ENCODE measurements at places on chromosomes 12 and 14.

DNA sequence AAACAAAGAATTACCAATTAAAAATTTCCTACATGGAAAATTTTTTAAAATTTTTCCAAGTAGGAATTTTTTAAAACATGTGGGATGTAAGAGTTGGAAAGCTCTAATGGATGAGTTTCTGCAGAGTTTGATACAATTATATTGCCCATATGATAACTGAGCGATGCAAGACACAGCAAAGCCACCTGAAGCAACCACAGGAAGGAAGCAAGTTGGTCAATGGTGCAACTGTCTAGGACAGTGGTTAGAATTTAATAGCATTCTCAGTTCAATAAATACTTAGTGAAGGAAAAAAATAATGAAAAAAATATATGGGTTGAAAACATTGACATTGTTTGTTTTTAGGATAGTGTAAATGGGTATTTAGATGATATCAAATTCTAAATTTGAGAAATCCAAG, 178.6 kb upstream of the GARIN2 start:
- no peak for DNase-seq

DNA sequence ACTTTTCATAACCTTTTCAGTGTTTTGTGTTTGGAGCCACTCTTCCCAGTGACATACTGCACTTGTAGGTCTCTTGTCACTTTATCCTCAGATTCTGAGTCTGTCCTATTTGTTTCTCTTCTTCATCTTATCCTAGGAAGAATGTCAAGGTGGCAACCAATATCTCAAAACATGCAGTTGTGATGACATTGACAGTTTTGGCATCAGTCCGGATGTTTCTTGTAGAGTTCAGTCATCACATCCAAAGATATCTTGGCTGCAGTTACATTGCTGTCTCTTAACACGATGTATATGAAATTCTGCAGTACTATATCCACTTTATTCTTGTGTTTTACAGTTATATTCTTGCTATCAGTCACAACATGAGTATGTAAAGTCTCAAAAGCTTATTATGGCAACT, 6.4 kb downstream of the ADIPOR2 start:
- no peak for DNase-seq

- DNase-seq = peak; percentile 32
Observed at GRCh38 chr12:96194971-96195844, 1.0 kb downstream of the ELK3 start.

DNA sequence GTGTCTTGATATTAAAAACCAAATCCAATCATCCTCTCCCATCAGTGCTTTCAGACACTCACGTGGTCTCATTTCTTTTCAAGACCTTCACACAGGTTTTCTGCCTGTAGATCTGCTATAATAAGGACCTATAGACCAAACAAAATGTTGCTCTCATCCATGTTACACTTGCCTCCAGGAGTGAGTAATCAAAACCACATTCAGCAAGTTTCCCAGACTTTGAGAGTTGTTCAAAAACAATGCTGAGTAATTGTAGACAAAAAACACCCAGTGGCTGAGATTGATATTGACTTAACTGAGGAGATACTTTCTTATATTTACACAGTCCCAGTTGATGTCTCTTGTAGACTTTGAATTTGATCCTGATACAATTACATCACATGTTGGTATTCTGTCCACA, 383.1 kb downstream of the TMEM132D start:
- DNase-seq = no peak

DNA sequence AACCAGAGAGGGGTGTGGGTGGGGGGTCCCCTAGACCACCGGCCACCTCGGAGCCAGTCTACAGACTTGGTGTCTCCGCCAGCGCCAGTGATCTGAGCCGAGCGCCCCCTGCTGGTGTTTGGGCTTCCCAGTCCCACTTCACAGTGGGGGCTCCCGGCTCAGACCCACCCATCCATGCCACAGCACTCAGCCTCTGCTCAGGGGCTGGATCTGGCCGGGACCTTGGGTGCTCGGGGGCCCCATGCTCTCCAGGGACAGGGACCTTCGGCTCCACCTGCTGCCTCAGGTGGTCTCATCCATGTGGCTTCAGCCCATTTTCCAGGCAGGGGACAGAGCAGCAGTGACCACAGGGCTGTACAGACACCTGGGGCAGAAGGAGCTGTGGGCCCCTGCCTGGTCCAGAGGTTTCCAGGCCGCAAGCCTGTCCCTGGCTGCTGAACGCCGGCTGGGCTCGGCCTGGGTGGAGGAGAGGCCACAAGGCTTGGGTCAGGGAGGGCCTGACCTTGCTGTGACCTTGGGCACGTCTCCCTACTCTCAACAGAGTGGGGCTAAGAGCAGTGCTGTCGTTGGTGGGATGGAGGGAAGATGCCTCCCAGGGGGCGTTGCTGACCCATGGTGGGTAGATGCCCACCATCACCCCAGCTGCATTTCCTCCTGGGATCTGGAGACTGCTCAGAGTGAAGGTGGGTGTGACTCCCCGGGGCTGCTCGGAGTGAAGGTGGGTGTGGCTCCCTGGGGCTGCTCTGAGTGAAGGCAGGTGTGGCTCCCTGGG, 86.3 kb downstream of the KIF26A start:
- DNase-seq = peak; percentile 59

DNA sequence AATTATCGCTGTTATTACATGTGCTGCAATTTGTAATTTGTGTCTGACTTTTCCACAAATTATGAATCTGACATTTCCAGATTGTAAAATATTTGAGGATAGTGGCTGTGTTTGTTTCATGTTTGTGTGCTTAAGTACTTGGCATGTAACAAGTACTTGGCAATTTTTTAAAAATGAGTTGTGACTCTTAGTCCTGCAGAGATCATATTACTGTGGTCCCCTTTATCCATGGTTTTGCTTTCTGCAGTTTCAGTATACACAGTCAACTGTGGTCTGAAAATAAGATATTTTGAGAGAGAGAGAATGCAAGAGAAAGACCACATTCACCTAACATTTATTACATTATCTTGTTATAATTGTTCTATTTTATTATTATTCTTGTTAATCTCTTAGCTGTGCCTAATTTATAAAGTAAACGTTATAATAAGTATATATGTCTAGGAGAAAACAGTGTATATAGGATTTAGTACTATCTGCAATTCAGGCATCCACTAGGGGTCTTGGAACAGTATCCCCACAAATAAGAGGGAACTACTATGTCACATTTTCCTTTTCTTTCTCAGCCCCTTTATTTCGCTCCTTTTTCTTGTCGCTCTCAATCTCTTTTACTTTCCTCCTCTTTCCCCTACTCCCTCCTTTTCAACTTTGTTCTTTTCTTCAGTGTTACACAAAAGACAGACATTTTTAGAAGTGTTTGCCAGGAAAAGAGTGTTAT, 176.1 kb downstream of the FUT8 start:
- DNase-seq = no peak

DNA sequence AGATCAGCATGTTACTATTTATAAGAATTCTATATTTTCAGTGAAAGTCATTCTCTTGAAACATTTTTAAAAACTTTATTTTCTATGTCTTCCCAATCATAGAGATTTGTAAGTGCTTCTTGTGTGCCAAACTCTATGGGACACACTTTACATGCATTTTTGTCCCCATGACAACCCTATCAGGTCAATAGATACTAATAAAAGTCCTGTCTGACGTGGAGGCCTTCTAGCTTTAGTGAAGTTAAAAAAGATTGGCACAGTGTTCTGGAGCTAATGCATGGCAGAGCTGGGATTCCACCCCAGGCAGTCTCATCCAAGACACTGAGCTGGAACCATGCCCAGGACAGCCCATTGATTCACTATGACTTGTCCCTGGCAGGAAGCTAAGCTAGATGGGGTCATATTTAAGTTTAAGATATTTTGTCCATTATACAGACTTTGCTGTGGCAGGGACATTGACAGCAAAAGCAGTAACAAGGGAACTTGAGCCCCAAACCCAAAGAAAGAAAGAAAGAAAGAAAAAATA, 28.1 kb downstream of the TTC6 start:
- no peak for DNase-seq

DNA sequence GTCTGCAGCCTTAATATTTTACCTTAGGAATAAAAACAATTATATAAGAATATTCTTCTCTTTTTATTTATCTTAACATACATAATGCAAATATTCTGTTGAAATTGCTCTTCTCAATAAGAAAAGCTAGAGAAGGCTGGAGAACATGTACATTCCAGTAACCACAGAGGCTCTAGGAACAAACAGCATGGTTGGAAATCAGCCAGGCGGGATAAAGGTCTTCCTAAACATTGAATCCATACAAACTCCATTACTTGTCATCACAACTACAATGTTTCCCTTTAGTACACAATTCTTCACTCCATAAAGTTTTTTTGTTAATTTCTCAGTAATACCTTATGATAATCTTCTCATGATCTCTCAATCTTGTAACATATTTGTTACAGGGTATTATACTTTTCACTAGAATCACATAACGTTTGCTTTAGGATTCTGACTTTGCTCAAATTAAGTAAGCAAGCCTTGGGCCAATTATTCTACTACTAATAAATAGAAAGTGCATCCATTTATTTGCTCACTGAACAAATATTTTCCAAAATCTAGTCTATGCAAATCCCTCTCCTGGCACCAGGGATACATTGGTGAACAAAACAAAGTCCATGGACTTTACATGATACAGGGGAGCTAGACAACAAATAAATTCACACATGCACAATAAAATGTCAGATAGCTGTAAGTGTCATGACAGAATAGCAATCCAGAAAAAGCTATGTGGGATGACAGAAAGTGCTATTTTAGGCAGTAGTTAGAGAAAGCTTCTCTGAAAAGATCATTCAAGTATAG, 237.5 kb upstream of the TMTC1 start:
- no peak for DNase-seq

DNA sequence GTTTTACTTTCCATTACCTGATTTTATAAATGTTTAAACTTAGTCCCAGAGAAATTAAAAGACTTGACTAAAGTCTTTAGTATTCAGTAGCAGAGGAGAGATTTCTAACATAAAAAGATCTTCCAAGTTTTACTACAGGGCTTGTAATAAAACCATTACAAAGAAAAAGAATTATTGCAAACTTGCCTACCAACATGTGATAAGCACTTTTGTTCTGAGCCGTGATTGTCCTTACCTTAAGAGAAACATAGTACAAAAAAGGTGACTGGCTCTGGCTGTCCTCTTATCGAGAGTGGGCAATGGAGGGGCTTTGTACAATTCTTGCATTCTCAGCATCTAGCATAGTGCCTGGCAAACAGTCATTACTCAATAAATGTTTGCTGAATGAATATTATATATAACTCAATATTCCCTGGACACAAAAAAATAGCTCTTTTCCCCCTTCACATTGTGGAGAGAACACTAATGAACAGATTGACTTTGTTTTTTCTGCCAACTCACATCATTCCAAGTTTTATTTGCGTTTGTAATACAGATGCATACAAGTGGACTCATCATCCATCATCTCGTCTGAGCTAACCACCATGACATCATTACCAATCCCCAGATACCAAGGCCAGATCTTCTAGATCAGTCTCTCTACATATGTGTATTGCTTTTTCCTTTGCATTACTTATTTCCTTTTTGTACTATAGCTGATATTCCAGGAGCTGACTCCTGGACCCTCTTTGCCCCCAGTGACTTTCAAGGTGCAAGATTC, 192.8 kb upstream of the EEA1 start:
- no peak for DNase-seq

DNA sequence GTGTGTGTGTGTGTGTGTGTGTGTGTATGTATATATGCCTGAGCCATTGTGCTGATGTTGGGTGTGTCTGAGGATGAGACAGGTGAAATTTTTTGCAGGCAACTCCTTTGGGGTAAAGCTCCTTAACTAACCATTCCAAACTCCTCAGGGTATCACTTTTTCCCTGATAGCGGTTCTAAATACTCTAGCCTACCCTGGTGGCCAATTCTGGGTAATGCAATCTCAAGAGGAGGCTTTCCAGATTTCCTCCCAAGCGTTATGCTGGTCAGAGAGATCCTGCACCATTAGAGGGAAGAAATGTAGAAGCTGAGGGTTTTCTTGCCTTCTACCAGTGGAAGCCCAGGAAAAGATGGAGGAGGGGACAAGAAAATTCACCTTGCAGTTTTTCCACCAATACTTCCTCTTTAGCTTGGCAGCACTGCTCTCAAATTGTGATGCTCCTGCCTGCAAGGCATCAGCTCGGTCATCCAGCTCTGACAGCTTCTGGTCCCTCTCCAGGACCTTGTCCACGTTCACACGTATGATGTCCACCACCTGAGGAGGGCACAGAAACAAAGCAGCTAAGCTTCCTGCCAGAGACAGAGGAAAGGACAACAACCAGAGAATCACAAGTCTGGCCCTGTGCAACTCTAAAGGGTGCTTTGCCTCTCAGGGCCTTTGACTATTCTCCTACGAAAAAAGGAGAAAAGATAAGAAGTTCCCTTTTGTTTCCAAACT, 4.9 kb downstream of the VAMP1 start:
- DNase-seq = peak; percentile 63

DNA sequence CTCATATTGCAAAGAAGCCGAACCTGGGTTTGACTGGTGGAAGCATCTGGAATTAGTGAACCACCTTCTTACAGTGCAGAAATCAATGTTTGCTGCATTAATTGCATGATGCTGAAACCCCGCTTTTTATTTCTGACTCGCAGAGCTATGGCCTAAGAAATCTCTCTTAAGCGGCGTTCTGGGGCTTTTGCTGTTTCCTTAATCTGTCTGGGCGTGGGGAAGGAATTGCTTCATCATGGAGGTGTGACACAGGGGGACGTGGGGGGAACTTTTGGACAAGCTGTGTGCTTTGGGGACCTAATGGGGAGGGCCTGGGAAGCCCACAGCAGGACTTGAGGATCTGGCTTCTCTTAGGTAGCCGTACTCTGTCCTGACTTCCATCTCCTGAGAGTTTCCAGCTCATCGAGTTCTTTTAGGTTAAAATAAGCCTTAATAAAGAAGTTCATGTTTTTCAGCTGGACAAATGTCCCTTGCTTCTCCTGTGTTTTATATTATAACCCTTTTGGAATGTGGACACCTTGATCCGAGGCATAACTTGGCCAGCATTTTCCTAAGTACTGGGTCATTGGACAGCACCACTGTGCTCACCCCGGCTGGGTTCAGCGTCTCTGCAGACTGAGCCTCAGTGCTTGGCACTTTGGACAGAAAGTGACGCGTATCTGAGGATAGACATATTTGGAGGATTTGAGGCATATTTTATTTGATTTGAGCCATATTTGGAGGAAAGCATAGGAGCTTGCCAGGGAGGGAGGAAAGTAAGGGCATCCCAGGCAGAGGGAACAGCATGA, 192.1 kb upstream of the MYL2 start:
- DNase-seq = no peak

DNA sequence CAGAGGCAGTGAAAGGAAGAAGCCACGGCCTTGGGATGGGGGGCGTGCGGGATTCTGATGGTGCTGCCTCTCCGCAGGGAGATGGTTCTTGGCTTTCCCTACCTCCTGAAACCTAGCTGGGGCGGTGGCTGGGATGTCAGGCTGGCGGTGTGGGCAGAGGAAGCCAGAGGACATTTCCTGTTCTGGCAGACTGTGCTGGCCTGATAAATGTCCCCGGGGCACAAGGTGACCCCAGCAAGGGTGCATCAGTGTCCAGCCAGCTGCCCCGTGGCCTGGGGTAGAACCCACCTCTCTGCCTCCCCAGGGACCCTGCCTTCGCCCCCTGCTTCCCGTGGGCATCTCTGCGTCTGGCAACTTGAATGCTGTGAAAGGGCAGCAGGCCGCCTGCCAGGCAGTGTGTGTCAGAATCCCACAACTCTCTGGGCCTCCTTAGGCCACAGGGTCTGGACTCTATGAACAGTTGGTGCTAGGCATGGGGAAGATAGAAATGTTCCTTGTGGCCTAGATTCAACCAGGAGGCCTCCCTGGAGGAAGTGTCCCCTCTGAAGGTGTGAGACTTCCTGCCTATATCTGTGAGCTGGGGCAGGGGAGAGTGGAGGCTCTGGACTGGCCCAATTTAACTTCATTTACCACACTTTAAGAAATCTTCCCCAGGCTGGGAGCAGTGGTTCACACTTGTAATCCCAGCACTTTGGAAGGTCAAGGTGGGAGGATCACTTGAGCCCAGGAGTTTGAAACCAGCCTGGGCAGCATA, 4.9 kb downstream of the SH2B3 start:
- no peak for DNase-seq

All from heart right ventricle (tissue), 16 donors.